ENCODE measurements at places on chromosomes 4 and X. TPM values are rescaled to one million over a fixed set of nuclear protein-coding genes. Genes with fewer than 3 reads are reported as not detected.

The VSIG1 gene
- polyA plus RNA-seq, result 0.16 TPM

The GABRG1 gene
- not detected for polyA plus RNA-seq

- no peak overlapping the region for H3K4me3 ChIP-seq
- no peaks in the 10 kb centered on the region for H3K36me3 ChIP-seq
- H3K27ac ChIP-seq, result no peak overlapping the region
- no peak for DNase-seq
These were observed 31.2 kb downstream of the PRDM8 start for GRCh38 chr4:80228460-80228859.

- no peak overlapping the region for H3K27ac ChIP-seq
- no peaks in the 10 kb centered on the region for H3K4me1 ChIP-seq
- no peaks in the 10 kb centered on the region for H3K27me3 ChIP-seq
- H3K36me3 ChIP-seq, result no peaks in the 10 kb centered on the region
These were observed 602.8 kb upstream of the DIAPH2 start for GRCh38 chrX:96081891-96082290.

The GNRHR gene
- polyA plus RNA-seq, result not detected

The MUC7 gene
- not detected for polyA plus RNA-seq

The DLG3 gene
- 6.2 TPM for polyA plus RNA-seq

- no peaks in the 10 kb centered on the region for H3K27me3 ChIP-seq
- DNase-seq, result no peak
These were observed 15.3 kb upstream of the TASL start for GRCh38 chrX:30592831-30593230.

GRCh38 chr4:74794382-74795010 lies at the start of gene BTC:
BTC (minus strand) TSS chr4:74794523; CDS start chr4:74794325, 198 bp downstream.
- DNase-seq, result no peak
- peaks cover 17% of the 10 kb centered on the region for H3K27me3 ChIP-seq
- H3K4me1 ChIP-seq, result peaks cover 3% of the 10 kb centered on the region
- H3K36me3 ChIP-seq, result no peaks in the 10 kb centered on the region

- no peak overlapping the region for H3K4me3 ChIP-seq
- no peaks in the 10 kb centered on the region for H3K36me3 ChIP-seq
- H3K4me1 ChIP-seq, result no peaks in the 10 kb centered on the region
- DNase-seq, result no peak
- no peaks in the 10 kb centered on the region for H3K27me3 ChIP-seq
- no peak overlapping the region for H3K27ac ChIP-seq
These were observed 915.4 kb downstream of the CENPC start for GRCh38 chr4:66629927-66630326.

DNA sequence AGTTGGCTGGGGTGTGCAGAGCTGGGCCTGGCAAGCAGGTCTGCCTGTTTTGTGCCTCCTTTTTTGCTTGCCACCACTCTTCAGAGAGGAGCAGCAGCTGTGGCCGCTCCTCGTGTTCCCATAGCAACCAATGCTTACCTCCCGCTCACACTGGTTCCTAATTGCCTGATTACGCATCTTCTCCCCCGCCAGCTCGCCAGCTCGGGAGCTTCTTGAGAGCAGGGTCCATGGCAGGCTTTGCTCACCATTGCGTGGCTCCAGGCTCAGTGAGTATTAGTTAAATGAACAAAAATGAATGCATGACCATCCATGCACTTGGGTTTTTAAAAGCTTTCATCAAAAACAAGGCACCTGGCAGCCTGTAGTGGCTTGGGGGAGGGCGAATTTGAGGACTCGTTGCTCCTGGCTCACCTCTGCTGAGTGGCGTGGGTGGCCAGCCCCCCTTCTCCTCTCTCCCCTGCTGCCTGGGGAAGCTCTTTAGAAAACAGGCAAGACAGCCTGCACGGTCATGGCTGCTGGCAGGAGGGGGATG lies 14.2 kb upstream of the PJA1 start:
- no peaks in the 10 kb centered on the region for H3K27me3 ChIP-seq
- H3K4me1 ChIP-seq, result no peaks in the 10 kb centered on the region
- DNase-seq, result no peak
- no peak overlapping the region for H3K4me3 ChIP-seq
- H3K27ac ChIP-seq, result no peak overlapping the region
- H3K36me3 ChIP-seq, result no peaks in the 10 kb centered on the region

The TMEM156 gene
- 31.2 TPM for polyA plus RNA-seq

GRCh38 chr4:98151145-98151924 lies 8.1 kb upstream of the STPG2 start:
- no peak overlapping the region for H3K27ac ChIP-seq
- H3K36me3 ChIP-seq, result no peaks in the 10 kb centered on the region
